ENCODE measurements at places on chromosomes 13 and 19.

DNA sequence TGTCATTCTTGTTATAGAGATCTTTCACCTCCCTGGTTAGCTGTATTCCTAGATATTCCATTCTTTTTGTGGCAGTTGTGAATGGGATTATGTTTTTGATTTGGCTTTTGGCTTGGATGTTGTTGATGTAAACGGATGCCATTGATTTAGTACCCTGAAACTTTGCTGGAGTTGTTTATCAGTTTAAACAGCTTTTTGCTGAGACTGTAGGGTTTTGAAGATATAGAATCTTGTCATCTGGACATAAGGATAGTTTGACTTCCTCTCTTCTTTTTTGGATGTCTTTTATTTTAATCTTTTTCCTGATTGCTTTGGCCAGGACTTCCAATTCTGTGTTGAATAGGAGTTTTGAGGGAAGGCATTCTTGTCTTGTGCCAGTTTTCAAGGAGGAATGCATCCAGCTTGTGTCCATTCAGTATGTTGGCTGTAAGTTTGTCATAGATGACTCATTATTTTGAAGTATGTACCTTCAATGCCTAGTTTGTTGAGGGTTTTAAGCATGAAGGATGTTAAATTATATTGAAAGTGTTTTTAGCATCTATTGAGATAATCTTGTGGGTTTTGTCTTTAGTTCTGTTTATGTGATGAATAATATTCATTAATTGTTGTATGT, 16.8 kb downstream of the ZNF431 start:
- DNase-seq = no peak

DNA sequence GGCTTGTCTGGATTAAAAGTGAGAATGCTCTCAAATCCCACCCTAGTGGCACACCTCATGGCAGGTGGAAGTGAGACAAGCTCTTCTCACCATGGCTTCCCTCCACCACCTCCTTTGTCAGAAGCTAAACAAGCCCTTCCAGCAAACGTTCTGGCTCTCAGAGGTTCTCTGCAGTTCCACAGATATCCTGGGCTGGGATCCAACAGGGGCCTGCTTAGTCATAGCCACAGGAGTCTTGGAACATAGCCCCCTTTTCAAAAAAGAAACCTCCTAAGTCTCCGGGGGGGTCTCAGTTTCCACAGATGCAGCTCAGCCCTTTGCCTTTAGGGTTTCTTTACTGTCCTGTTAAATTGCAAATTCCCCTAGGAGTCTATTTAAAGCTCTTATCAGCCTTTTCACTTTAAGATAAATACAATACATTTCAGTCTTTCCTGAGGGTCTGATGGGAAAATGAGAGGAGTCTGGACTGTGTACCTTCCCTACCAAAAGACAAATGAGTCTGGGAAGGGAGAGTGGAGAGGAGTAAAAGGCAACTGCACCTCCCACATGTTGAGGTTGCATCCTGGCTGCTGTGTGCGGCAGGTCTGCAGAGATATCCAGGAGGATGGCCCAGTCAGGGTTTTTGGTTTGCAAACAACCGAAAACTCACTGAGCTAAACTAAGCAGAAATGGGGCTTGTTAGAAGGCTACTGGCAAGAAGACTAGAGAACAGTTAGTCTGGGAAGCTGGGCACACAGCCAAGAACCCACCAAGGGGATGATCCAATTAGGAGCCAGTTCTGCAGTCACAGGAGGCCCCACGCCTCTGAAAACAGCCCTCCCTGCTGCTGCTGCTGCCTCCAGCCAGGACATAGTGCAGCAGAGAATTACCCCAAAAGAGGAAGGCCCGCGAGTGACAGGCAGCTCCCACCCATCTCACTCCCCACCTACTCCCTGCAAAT, 41.4 kb upstream of the SERP2 start:
- DNase-seq = no peak

- no peak for DNase-seq
Observed at GRCh38 chr19:5172859-5173630, 167.6 kb downstream of the PTPRS start.

DNA sequence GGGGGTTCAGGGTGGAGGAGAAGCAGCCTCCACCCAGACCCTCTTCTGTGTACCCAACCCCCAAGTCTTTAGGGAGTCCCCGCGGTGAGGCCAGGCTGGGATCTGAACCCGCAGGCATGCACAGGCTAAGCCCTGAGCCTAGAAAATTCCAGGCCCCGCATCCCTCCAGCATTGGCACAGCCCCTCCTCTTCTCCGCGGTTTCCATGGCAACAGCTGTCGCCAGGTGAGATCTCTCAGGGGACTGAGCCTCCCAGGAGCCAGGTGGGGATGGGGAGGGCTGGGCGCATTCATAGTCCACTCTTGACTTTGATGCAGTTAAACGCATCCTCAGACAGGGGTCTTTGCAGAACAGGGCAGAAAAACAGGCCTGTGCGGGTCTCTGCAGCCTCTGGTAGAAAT, 48.3 kb upstream of the USP29 start:
- no peak for DNase-seq

- no peak for DNase-seq
Observed at GRCh38 chr13:41053384-41053826, 7.9 kb upstream of the WBP4 start.

GRCh38 chr19:28543244-28543776, 669.6 kb downstream of the UQCRFS1 start:
- no peak for DNase-seq

GRCh38 chr13:43551897-43552456, 234.8 kb downstream of the ENOX1 start:
- no peak for DNase-seq

- DNase-seq = no peak
Observed at GRCh38 chr19:11577451-11578257, at the start of gene ACP5. ACP5 (minus strand) TSS chr19:11577645; CDS start chr19:11577317, 328 bp downstream.

- no peak for DNase-seq
Observed at GRCh38 chr19:51342631-51343569, 961 bp upstream of the VSIG10L start.

GRCh38 chr13:52387721-52388120, 18.3 kb downstream of the THSD1 start:
- no peak for DNase-seq

DNA sequence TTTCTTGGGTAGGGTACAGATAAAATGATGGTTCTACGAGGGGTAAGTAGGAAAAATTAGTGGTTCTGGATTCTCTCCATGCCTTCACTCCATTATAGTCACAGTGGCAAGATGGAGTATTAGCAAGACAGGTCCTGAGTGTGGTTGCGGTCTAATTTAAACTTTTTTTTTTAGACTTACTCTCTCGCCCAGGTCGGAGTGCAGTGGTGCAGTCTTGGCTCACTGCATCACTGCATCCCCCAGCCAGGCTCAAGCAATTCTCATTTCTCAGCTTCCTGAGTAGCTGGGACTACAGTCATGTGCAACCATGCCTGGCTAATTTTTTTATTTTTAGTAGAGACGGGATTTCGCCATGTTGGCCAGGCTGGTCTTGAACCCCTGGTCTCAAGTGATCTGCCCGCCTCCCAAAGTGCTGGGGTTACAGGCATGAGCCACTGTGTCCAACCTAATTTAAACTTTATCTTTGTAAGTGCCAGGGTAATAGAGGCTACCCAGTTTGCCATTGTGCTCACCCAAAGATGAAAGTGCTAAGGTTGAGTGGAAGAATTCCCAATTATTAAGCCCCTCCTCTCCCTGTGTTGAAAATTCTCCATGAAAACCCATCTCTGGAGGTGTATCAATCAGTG, 135.6 kb downstream of the TM9SF2 start:
- no peak for DNase-seq

GRCh38 chr13:111547726-111548273, 227.4 kb downstream of the TEX29 start:
- DNase-seq = no peak

DNA sequence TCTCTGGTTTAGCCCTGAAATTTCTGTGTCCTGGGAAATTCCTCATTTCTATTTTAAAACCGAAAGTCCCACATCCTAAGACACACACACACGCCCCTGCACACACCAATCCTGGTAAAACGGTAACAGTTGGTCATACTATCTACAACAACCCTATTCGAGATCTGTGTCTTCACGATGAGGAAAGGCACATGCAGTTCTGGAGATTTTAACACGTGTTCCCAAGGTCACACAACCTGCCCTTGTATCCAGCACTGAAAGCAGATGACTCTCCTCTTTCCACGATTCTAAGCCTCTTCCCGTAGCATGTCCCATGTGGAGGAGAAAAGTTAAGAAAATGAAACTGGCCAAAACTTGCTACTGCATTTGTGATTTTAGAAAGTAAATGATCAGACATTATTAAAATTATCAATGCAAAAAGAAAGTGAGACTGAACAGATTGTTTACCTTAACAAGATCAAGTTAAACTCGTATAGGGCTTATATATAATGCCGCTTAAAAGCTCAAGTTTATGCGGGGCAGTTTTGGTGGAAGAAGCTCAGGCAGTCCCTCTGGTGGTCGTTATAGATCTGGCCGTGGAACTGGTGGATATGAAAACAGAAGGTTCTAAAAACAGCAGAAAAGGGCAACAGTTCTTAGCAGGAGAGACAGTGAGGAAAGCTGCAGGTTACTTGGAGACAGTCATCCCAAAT, 32.7 kb downstream of the VSTM1 start:
- DNase-seq = no peak

GRCh38 chr13:83531022-83531421, 351.3 kb downstream of the SLITRK1 start:
- DNase-seq = no peak

DNA sequence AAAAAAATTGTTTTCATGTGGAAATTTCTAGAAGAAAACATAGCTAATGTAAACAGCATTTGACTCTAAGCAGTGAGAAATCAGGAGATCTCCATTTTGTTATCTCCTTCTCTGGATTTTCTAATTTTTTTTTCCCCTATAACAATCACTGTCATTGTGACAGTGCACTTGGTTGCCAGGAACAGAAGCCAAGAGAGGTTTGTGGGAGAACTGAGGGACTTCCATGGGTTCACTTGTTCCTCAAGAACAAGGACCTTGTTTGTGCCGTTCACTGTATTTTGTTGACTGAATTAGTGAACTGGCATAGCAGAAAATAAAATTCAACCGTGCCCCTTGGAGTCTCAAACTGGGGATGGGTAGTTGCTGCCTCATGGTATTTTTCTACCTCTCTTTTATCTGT, 17.1 kb downstream of the SHISA7 start:
- DNase-seq = no peak

GRCh38 chr13:67192751-67193150, 37.4 kb downstream of the PCDH9 start:
- no peak for DNase-seq
